ENCODE measurements at places on chromosomes 7 and 10.

DNA sequence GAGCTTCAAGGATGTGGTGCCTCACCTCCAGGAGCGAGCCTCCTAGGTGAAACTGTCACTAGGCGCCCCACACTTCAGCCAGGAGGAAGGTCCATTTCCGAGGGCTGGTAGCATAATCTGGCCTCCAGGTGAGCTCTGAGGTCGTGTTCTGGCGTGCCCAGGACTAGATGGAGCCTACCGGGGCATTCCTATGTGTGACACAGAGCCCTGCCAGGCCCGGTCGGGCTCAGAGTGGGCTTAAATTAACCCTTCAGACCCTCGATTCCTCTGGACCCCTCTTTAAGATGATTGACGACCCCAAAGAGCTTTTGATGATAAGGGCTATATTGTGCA, 233.1 kb downstream of the EBF3 start:
- DNase-seq: no peak

GRCh38 chr7:54543051-54543488, 895 bp downstream of the VSTM2A start:
- DNase-seq: no peak

GRCh38 chr7:123754271-123754871, 5.6 kb upstream of the WASL start:
- DNase-seq: no peak

GRCh38 chr10:127887541-127888415, 5.0 kb downstream of the CLRN3 start:
- no peak for DNase-seq

DNA sequence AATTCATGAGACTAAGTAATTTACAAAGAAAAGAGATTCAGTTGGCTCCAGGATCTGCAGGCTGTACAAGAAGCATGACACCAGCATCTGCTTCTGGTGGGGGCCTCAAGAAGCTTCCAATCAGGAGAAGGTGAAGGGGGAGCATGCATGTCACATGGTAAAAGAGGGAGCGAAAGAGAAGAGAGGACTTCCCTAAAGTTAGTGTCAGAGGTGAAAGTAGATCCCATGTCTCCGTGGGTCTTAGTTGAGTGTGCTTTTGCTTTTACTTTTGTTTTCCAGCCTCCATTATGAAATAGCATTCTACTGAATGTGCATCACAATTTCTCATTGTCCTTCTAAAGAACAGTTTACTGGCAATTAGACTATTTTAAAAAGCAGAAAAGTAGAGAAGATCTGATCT, 213.6 kb upstream of the FZD1 start:
- no peak for DNase-seq

- DNase-seq: no peak
These were observed 20.8 kb downstream of the SCRN1 start for GRCh38 chr7:29968683-29969395.

DNA sequence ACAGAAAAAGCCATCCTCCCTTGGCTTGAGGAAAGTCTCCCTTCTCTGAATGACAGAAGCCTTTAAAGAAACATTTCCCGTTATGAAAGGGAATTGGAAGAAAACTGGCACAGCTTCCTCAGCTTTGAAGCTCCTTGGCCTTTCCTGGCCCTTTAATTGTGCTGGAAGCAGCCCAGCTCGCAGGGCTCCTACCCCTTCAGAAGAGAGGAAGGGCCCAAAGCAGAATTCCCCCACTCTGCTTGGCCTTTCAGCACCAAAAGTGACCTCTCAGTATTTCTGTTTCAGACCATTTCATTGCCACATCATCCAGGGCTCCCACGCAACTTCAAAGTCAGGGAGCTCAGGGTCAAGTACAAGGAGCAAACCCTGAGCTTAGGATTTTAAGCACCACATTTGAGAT, 4.2 kb downstream of the AFAP1L2 start:
- DNase-seq: no peak

GRCh38 chr10:80452640-80453039, 1.5 kb upstream of the TSPAN14 start:
- no peak for DNase-seq

DNA sequence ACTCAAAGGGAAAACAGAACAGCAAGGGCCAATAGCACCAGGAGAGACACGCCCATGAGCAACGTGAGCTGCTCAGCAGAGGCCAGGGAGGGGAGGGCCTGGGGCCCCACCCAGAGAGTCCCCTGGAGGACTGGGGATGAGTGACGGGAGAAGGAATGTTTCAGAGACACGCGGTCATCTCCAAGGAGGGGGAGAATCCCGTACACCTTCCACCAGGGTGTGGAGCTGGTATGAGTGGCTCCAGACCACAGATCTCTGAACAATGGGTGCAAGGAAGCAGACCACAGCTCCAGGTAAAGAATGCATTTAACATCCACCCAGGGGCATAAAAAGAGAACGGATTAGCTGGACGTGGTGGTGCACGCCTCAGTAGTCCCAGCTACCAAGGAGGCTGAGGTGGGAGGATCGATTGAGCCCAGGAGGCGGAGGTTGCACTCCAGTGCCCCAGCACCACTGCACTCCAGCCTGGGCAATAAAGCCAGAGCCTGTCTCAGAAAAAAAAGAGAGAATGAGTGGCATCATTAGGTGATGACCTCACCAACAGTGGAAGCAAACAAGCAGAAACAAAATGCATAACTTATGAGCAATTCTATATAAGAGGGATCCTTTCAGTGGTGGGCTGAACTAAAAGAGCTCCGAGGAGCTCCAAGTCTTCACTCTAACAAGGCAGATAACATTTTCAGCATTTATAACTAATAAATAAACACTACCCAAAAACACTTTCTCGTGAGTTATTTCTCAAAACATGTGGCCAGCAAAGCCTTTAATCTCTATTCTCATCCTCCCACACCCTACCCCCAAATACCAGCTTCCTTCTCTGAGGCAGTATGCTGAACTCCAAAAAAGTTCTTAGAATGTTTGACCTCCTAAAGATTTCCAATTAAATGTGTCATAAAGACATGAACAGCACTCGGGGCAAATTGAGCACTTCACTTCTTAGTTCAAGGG, 12.5 kb downstream of the PSAP start:
- no peak for DNase-seq

DNA sequence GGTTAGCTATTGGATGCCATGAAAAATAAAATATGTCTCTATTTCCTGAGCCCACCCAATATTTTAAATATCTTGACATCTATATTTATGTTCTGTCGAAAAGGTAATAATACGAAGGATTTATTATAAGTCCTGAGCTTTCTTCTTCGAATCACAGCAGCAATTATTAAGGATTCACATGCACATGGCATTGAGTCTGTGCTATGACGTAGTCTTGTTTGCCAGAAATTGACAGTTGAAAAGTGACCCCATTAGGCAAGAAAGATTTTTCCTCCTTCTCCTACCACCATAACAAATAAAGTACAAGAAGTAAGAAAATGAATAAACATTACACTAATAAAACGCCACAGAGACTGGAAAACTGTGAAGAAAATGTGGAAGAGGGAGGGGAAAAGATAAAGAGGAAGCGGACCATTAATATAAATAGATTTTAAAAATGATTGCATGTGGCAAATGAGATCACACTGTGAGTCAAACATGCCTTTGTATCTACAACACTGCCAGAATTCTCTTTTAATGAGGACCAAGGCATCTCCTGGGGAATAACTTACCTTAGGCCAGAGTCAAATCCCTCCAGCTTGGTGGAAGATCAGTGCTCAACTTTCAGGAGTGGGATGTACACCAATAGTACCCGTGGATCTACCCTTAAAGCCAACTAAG, 21.6 kb downstream of the FZD1 start:
- DNase-seq: no peak

DNA sequence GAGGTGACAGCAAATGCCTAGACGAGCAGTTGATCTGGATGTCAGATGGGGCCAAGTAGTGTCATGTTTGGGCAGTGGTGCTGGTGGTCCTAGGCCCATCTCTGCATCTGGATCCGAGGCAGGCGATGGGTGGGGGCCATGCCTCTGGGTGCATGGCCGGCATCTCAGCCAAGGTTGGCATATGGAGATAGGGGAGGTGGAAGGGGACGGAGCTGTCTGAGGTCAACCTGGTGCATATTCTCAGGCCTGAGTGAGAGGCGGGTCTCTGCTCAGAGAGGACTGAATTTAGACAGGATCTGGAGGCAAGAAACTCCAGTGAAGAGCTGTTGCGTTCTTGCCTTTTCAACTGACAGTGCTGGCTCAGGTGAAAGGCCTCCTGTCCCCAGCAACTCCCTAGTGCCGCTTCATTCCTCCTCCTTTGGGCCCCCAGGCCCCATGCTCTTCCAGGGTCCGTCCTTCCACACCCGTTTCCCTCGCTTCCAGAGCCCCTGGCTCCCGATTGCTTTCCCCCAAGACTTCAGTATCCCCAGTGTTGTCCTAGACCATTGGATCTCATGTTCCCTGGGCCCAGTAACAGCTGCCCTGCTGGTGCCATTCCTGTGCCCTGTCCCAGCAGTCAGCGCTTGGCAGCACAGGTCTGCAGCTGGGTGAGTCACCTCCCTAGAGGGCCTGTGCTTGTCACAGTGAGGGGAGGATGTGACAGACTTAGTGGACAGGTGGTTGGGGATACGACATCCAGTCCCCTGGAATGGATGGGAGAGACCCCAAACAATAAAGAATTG, 32.6 kb downstream of the GBX1 start:
- DNase-seq: no peak

GRCh38 chr7:112381311-112382091, 68.8 kb upstream of the IFRD1 start:
- no peak for DNase-seq

GRCh38 chr7:27179503-27180430, 5.3 kb downstream of the HOXA11 start:
- peak; percentile 94 for DNase-seq

GRCh38 chr10:132006966-132007365, 25.2 kb upstream of the BNIP3 start:
- DNase-seq: no peak

DNA sequence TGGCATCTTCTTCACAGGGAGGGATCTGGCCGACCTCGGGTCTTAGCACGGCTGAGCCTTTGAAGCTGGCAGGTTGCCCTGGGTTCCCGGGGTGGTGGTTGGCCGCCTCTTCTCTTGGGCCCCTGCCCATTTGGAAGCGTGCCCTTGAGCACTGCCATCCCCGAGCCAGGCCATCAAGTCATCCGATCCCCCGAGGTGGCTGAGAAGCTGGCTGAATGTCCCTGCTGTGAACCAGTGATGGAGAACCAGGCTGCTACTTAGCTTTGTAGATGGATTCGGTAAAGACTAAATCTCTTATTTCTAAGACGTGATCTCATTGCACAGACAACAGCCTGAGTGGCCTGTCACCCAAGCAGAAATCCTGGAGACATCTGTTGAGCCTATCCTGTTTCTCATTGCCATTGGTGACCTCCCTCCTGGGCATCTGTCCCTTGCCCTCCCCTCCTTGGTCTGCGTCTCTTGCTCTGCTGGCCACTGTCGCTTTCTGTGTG, 74.3 kb downstream of the GRK5 start:
- DNase-seq: no peak

DNA sequence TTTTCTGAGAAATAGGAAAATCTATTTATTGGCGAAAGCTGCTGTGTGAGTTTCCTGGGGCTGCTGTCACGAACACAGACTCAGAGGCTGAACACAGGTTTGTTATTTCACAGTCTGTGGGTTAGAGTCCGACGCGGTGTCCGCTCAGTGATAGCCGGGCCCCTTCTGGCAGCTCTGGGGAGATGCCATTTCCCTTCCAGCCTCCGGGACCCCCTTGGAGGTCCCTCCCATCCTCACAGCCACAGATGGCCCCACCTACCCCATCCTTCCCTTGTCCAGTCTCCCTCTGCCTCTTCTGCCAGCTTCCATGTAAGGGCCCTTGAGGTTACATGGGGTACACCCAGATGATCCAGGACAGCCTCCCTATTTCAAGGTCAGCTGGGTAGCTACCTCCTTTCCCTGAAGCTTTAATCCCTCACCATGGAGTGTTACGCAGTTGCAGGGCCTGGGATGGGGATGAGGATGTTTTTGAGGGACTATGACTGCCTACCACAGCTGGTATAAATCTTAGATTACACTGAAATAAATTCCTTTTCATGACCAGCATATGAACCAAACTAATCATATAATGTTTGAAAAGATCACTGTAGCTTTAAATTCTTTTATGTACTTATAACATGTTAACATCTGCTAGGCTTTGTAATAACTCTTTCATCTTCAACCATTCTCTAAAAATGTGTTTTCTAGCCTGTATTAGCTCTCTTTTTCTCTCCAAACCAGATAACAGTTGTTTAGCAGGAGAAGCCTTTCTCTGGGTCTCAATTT, 98.5 kb downstream of the WDR37 start:
- DNase-seq: peak; percentile 30

DNA sequence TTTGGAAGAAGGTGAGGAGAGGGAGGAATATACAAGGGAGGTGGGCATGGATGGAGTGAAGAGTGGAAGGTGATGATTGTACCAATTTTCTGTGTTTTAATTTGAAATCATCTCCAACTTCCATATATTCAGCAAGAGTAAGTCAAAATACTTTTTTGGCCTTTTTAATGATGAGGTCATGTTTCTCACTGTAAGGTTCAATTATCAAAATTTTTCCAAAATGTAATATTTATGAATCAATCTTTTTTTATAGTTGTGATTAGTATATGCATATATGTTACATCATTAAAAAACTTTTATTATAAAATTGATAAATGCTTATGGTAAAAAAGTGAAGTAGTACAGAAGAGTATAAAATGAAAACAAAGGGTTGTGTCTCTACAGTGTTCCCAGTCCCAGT, 40.7 kb downstream of the PRKAR2B start:
- DNase-seq: no peak

- DNase-seq: peak; percentile 80
These were observed 26.6 kb upstream of the ASCC1 start for GRCh38 chr10:72242675-72243074.

DNA sequence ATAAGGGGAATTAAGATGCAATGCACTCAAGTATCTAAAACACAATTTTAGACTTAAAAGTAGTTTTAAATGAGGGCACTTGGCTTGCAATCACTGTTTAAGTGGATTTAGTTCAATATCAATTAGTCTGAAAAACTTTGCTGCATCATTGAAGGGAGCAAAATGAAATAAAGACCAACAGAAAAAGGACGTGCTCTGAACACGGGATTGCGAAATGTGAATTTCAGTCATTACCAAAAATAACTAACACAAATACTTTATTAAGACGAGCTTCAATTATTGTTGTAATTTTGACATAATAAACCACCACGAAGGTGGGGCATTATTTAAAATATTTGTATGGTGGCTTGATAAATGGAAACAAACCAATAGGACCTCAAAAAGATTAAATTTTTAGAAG, 361.8 kb upstream of the GALNT17 start:
- no peak for DNase-seq

DNA sequence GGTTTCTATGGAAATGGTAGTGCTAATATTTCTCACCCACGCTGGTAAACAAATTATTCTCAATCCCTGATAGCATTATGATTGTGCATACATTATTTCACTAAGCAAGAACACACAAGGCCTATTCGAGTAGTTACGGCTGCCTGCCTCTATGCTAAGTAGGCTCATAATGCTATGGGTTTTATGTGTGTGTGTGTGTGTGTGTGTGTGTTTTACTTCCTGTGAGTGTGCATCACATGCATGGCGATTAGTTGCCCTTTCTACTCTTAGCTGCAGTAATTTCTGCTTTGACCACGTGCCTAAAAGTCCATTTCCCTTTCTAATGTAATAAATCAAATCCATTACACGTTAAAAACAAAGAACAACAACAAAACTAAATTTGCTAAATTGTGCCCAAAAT, 117.0 kb downstream of the CHCHD3 start:
- no peak for DNase-seq
